ENCODE measurements at places on chromosomes 7 and 10.

DNA sequence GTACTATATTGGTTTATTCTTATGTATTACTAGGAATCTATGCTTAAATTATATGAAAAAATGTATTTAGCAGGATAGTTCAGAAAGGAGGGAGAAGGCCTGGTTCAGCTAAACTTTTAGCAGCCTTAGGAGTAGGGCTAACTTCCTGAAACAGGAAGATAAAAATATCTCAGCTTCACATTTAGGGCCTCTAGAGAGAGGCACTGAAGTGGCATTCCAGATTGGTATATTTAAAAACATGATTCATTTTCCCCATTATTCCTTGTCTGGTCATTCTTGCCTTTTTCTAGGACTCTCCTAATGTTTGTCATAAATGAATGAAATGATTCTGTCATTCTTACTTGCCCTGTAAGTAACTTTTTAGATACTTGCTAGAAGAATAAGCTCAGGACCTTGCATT, 63.0 kb upstream of the CYP26C1 start:
- no peak for DNase-seq

- no peak for DNase-seq
Observed at GRCh38 chr10:4162571-4163286, 377.7 kb upstream of the KLF6 start.

DNA sequence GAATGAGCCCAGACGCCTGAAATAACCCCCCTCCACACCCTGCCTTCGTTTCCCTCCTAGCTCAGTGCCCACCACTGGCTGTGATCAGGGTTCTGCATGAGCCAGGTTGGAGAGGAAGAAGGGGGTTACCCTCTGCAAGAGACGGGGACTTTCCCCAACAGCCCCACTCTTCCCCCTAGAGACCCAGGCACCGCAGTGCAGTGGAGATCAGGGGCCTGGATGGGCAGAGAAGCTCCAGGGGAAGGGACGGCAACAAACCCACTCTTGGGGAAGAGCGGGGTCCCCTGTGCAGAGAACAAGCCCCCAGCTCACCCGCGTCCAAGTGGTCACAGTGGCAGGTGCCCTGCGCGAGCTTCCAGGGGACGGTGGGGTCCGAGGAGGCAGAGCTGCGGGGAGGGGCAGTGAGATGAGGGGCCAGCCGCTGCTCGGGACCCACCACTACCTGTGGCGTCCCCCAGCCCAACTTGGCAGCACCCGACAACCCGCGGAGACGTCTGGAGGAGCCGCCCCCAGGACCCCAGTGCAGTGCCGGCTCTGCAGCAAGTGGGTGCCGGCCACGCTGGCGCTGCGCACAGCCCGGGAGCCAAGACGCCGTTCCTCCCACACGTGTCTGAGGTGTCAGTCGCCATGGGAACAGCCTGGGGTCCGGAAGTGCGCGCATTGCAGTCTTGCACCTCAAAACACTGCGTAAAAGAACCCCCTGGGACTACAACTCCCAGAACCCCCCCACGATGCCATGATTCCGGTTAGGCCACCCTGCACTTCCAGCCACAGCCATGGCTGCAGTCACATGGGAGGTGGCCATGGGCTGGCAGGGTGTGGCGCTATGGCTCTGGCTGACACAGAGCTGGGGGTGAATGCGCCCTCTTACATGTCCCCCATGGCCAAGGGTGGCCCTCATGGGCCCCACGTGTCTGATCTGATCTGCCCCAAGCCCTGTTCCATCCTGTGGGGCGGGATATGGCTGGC, 45.8 kb upstream of the WIPI2 start:
- peak; percentile 88 for DNase-seq

DNA sequence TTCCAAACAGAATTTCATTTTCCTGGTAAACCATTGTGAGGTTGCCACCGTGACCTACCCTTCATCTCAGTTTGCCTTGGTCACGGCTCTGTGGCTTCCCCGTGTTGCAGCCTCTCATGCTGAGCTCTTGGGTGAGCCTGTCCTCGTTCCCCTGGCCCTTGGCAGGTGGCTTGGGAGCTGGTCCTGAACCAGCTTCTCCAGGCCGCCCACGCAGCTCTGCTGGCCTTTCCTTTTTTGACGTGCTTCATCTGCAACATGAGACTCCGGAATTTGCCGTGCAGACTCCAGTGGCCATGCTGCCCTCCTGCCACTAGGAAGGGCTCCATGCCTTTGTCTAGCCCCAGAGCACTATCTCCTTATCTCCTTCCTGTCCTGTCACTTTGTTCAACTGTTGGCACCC, 93.0 kb upstream of the NPS start:
- DNase-seq, result no peak

GRCh38 chr7:27917774-27918314, 177.9 kb downstream of the TAX1BP1 start:
- no peak for DNase-seq

GRCh38 chr10:110278562-110279406, 25.9 kb downstream of the SMNDC1 start:
- DNase-seq, result no peak

- DNase-seq, result no peak
Observed at GRCh38 chr10:96446966-96447596, 66.6 kb downstream of the TLL2 start.

DNA sequence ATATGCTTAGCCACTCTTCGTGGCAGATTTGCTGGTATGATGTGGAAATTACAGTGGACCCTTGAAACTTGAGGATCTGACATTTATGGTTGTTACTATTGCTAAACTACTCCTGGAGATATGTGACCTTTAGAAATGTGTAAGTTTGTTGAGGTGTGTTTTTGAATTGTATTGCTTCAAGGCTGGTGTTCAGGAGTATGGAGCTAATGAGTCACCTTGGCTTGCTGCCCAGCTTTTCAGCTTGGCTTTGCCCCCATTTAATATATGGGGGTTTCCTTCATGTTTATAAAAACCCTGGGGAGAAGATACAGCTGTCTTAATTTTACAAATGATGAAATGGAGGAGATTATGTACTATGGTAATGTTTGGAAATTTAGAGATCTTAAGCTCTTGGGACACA, 11.6 kb downstream of the HBP1 start:
- DNase-seq, result peak; percentile 33

DNA sequence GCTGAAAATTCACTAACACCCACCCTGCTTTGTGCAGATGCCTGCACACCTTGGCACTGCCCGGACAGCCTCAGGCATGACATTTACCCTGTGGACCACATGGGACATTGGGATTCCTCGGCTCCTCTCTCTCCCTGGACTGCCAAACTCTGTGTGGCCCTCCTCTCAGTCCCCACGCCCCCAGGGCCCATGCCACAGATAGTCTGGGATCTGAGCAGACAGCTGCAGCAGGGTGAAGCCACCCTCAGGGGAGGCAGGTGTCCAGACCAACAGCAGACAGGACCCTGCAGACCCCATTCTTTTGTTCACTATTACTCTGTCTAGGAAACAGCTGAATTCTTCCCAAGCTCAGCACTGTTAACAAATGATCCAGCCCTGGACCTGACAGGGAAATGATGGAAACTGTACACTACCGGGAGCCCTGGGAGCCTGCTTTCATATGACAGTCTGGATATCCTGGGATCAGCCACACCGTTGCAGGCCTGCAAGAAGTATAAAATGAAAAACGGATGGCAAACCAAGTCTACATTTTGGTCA, 83.4 kb downstream of the VOPP1 start:
- DNase-seq, result no peak

DNA sequence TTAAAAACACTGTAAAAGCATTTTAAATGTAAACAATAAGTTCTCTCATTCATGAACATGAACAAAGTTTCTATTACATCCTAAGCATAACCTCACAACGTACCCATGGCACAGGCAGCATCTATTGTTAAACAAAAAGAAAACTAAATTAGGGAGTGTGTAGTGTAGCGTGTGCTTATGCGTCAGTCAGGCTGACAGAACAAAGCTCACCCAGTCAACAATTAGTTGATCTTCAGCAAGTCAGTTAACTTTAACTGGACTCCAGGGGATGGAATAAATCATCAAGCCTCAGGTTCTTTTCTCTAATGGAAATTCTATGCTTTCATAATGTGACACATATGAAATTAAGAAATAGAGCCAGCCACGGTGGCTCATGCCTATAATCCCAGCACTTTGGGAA, 91.6 kb upstream of the ODAD2 start:
- DNase-seq, result no peak

- DNase-seq, result no peak
Observed at GRCh38 chr7:30997316-30997715, 33.6 kb downstream of the GHRHR start.

GRCh38 chr10:132898391-132899053, 43.8 kb downstream of the CFAP46 start:
- no peak for DNase-seq

DNA sequence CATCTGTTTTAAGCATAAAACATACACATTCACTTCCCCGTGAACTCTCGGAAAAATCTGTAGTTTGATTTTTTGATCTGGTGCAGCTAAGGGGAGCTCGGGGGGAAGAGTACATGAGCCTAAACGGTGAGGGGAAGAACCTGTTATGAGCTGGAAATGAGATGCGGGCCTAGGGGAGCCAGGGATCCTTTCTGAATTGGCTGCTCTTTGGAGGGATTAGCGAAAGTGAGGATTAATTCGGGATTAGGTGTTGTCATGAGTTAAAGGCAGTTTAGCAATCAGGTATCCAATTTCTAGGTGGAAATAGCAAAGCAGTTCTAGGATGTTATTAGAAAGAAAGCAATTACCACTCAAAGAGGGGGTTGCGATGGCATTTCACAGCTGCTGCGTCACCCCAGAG, 51.1 kb upstream of the ADARB2 start:
- DNase-seq, result no peak

GRCh38 chr10:78417425-78418370, 384.0 kb downstream of the RPS24 start:
- no peak for DNase-seq

- no peak for DNase-seq
Observed at GRCh38 chr7:150977382-150978125, 567 bp downstream of the KCNH2 start.

GRCh38 chr7:74178632-74179031, 4.5 kb downstream of the EIF4H start:
- DNase-seq, result no peak

GRCh38 chr7:15306296-15306695, 255.5 kb downstream of the AGMO start:
- DNase-seq, result no peak

- DNase-seq, result no peak
Observed at GRCh38 chr10:132722394-132723329, 63.3 kb downstream of the NKX6-2 start.

DNA sequence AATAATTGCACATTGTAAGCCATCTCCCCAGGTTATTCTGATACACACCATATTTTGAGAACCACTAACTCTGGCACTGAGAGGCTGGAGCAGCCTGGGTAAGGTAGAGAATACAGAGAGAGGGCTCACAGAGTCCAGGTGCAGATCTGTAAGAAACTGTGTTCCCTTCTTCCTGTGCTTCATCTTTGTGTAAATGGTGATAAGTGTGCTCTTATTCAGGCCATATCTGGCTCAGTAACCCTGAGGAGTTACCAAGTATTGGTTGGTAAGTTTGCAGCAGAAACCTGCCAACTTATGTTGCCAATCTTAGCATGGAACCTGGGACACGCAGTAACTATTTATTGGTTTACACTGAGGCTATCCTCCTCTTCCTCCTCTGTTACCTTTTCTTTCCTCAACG, 16.2 kb upstream of the ICA1 start:
- no peak for DNase-seq

- DNase-seq, result no peak
Observed at GRCh38 chr7:90383861-90384260, 19.4 kb upstream of the CLDN12 start.

GRCh38 chr10:35432781-35433338, 96.6 kb downstream of the CCNY start:
- no peak for DNase-seq

GRCh38 chr7:30998180-30998579, 34.4 kb downstream of the GHRHR start:
- DNase-seq, result no peak

DNA sequence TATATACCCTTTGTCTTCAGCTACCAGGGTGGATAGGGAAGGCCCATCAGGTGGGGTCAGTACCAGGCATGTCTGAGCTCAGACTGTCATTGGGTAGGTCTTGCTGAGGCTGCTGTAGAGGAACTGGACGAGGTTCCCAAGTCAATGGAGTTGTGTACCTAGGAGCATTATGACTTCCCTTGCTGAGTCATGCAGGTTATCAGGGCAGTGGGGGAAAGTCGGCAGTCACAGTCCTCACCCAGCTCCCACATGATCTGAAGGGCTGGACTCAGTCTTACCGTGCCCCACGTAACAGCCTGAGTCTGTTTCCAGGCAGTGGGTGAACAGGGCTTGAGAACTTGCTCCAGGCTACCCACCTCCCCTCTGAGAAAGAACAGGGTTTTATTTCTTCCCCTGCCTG, 260.8 kb upstream of the COBL start:
- DNase-seq, result no peak

DNA sequence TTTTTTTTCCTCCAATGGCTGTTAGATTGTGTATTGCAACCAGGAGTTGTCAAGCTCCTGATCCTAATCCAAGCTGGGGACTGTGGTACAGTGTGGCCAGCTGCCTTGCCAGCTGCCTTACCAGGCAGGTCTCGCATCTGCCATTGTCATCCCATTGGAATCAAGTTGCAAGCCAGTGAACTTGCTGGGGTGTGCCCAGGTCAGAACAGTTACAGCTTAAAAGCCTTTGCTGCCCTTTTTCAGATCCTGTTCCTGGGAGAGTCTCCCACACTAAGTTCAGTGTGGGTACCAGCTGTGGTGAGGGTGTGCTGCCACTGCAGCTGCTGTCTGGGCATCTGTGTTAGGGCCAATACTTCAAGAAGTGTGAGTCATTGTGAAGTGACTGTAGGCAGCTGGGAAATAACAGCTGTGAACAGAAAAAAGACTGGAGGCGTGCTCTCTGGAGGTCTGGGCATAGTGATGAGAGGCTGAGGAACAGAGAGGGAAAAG, 72.8 kb downstream of the CCNY start:
- DNase-seq, result no peak

DNA sequence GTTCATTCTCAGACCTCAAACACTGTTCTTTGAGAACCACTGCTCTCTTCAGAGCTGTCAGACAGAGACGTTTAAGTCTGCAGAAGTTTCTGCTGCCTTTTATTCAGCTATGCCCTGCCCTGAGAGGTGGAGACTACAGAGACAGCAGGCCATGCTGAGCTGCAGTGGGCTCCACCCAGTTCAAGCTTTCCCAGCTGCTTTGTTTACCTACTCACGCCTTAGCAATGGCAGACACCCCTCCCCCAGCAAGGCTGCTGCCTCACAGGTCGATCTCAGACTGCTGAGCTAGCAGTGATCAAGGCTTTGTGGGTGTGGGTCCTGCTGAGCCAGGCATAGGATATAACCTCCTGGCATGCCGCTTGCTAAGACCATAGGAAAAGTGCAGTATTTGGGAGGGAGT, 80.5 kb upstream of the CYP2C9 start:
- no peak for DNase-seq
